Stimulated activated CD8-positive, alpha-beta memory T cell treated with anti-CD3 and anti-CD28 coated beads, Interleukin-4, amount 100 ng/mL, for 1 hour (primary cell): ENCODE measurements at places on chromosomes 16 and 17.

GRCh38 chr17:15662681-15663080 is 21.4 kb downstream of the TRIM16 start:
- no peak for DNase-seq

- DNase-seq: no peak
Observed at GRCh38 chr17:78607038-78607437, 29.8 kb upstream of the DNAH17 start.

- DNase-seq: no peak
Observed at GRCh38 chr16:27973678-27974077, 89.8 kb downstream of the GSG1L start.

DNA sequence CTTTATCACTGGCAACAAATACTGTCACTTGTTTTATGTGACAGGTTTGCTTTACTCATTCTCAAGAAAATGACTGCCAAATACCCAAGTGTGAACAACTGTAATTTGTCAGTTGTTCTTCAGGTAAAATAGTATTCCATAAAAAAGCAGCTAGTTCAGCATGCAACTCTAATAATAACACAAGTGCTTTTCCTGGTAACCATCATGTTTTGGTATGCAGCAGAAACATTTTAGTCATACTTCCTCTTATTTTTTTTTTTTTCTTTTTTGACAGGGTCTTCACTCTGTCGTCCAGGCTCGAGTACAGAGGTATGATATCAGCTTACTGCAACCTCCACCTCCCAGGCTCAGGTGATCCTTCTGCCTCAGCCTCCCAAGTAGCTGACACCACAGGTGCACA is 4.6 kb downstream of the TERF2 start:
- DNase-seq: no peak

- DNase-seq: no peak
Observed at GRCh38 chr17:40462343-40463121, 19.3 kb downstream of the IGFBP4 start.

DNA sequence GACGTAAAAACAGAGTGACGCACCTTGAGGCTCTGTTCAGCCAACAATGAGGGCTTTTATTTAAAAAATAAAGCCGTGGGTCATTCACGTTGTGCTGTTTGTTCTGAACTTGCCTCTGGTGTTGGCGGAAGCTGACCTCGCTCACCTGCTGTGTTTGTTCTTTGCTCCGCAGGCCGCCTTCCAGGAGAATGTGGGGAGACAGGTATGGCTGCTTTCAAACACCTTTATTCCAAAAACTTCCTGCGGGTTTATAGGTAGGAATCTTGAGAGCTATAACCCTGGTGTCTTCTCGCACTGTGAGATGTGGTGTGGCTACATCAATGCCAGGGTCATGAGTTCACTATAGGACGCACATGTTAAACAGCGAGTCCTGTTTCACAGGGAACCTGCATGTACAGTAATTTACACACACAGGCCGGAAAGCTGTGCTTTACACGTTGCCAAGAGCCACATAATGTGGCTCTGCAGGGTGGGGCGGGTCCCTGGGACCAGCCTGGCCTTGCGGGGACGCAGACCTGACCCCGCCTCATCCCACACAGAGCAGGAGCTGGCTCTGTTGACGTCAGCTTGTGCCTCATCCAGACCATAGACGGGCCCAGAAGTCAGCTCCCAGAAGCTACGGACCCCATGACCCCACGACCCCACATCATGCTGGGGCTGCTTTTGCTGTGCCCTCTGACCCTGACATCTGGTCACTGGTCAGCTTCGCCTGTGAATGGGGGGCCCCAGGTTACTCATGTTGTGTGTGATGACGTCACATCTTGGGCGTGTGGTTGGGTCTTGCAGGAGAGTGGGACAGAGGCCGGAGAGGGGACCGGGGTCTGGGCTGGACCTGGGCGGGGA is 49.9 kb upstream of the ZNF750 start:
- DNase-seq: no peak

- DNase-seq: no peak
Observed at GRCh38 chr17:68540981-68541380, 28.8 kb downstream of the PRKAR1A start.

DNA sequence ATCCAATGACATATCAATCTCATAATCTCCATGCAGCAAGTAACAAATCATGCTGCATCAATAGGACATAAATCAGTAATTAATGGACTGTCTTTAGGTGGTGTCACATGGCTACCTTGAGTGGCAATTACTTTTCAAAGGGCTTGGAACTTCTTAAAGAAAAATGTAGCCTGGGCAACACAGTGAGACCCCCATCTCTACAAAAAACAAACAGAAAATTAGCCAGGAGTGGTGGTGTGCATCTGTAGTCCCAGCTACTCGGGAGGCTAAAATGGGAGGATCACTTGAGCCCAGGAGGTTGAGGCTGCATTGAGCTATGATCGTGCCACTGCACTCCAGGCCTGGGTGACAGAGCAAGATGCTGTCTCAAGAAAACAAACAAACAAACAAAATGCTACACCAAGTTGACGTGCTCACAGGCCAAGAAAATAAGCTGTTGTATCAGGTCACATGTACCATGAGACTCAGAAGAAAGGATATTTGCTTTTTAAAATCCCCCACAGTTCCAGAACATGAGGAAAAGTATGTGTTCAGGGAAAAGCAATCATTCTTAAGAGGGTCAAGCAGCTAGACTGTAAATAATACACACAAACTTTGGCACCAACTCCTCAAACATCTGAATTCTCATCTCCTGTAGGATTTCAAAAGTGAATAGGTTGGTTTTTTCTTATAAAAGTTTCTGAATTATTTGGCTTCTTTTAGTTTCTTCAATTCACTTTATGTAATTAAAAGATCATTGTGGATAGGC is 23.8 kb upstream of the ERN1 start:
- no peak for DNase-seq

DNA sequence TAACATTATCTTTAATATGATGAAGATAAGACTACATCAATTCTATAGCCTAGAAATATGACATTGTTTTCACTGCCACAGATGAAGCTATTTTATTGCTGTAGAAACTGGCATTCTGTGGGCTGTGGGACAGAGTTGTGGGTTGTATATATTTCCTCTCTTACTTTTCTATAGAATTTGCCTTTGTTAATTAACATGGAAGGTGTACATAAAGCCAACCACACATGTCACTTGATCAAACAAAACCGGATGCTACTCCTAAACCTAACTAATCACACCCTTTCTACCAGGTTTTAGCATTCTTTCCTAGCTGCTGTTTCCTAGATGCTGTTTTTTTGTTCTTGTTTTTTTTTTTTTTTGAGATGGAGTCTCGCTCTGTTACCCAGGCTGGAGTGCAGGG is 81.2 kb upstream of the ATP2A3 start:
- no peak for DNase-seq

- DNase-seq: no peak
Observed at GRCh38 chr17:13864521-13864920, 204.8 kb upstream of the COX10 start.

GRCh38 chr17:18141210-18141803 is 32.8 kb downstream of the MYO15A start:
- no peak for DNase-seq

GRCh38 chr17:38751808-38752307 is 683 bp upstream of the PSMB3 start:
- peak; percentile 72 for DNase-seq

DNA sequence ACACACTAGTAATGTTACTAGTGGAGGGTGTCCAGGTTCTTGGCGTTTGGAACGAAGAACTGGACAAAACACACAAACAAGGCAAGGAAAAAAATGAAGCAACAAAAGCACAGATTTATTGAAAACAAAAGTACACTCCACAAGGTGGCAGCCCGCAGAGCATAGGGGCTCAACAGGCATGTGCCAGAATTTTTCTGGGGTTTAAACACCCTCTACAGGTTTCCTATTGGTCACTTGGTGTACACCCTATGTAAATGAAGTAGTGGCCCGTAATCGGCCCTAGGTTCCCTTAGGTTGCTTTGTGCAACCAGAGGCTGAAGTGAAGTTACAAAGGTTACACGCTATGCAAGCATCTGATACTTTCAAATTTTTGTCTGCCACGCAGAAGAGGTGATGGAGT is 8.1 kb downstream of the OR2C1 start:
- DNase-seq: no peak

DNA sequence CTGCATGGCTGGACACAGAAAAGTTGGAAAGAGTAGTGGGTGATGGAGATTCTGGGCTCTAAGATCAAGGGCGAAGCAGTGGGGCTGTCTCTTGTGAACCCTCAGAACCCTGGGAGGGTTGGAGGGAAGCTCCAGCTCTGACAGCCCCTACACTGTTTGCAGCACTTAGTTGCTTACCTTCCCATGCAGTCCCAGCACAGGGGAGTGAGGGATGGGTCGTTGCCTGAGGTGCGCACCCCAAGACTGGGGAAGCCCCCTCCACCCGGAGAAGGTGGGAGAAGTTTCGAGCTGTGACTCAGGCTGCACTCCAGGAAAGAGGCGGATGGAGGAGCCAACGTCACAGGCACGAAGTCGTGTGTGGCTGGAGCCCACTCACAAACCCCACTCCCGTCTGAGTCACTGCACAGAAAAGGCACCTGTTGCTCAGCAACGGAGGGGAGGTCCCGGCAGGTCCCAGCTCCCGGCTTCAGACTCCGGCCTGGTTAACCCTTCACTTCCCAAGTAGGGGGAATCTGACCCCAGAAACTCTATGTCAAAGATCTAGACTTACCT is 60.1 kb downstream of the AIPL1 start:
- no peak for DNase-seq

DNA sequence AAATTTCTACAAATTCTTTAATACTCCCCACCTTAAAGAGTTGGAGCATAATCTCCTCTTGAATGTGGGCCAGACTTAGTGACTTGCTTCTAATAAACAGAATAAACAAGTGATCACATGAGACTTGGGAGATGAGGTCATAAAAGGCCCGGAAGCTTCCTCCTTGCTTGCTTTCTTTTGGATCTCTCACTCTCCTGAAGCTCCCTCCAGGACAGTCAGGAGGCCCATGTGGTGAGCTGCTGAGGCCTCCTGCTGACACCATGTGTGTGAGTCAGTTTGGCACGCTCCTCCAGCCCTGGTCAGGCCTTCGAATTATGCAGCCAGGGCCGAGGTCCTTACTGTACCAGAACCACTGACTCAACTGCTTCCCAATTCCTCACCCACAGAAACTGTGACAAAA is 53.2 kb downstream of the NDEL1 start:
- no peak for DNase-seq

- no peak for DNase-seq
Observed at GRCh38 chr17:7932483-7932891, 481 bp downstream of the CNTROB start.
